Glomerular endothelial cell (primary cell): ENCODE measurements at places on chromosomes 7 and 10.

- DNase-seq, result no peak
Observed at GRCh38 chr10:34766811-34767494, 48.1 kb downstream of the PARD3 start.

DNA sequence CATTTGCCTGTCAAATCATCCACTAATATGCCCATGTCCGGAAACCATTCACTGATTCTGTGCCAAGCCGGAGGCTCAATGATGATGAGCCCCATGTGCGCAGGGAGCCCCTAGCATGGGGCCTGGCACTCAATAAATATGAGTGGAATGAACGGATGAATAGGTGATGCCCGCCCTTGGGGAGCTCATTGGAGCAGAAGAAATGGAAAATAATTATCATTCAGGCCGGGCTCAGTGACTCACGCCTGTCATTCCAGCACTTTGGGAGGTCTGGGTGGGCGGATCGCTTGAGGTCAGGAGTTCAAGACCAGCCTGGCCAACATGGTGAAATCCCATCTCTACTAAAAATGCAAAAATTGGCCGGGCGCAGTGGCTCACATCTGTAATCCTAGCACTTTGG, 11.0 kb downstream of the RHBDD2 start:
- DNase-seq, result no peak

GRCh38 chr7:102211590-102212550, 74.8 kb upstream of the SH2B2 start:
- no peak for DNase-seq

DNA sequence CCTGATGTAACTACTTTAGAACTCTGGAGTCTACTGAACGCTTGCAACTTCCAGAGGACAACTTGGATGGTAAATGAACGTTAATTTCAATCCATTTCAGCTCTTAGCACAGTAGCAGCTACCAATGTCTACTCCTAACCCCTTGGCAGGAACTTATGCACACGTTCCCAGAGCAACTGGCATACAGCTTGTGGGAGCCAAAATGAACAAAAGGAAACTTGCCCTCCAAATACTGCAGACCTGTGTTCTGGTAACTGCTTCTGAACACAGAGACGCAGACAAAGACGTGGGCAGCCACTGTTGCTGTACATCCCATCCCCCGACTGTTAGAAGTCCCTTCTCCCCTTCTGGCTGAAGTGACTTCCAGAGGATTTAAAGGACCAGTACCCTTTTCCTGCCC, 61.3 kb downstream of the XPNPEP1 start:
- DNase-seq, result no peak

DNA sequence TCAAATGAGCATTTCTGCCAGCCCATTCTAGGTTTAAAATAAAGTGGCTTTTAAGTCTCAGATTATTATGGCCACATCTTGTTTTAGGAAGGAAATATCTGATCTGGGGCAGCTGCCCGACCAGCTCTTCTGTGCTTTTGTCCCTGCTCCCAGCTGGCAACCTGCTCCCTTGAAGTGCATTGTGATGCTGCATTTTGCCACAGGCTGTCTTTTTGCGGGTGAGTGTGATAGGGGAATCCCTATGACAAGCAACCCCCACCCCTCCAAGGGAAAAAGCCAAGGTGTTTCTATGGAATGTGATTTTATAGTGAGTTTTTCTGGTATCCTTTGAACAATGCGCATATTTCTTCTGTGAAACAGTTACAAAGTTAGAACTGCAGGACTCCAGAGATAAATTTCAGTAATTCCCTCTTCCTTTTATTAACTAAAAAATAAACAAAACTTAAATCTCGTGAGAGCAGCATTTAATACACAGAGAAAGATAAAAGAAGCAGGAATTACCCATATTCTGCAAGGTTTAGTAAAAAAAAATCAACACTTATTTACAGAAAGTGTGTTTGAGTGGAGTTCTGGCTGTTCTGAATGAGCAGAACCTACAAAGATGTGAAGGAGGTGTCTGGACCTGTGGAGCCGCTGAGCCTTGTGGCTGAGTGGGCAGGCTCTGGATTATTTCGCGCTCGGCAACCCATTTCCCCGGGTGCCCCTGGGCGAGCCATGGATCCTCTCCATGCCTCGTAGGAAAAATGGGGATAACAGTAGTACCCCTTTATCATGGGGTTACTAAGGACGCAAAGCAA, 10.1 kb upstream of the HPS1 start:
- no peak for DNase-seq

DNA sequence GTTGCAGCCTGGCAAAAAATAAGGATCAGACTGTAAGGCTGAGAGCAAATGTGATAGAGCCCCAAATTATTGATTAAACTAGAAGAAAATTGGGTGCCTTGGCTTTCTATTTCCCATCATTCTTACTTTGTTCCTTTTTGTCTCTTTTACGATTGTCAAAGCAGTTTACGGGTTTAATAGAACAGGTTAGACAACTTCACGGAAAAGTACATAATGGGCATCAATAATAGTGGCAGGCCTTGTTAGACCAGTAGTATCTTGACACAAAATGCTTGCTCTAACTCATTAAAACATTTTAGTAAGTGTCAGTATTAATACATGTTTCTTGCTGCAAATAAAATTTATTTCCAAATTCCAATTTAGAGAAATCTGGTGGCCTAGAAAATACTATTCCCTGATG, 14.5 kb upstream of the GGCT start:
- DNase-seq, result no peak

- no peak for DNase-seq
Observed at GRCh38 chr10:122033224-122033926, 44.4 kb downstream of the TACC2 start.
